ENCODE measurements at places on chromosomes 7 and 10.

DNA sequence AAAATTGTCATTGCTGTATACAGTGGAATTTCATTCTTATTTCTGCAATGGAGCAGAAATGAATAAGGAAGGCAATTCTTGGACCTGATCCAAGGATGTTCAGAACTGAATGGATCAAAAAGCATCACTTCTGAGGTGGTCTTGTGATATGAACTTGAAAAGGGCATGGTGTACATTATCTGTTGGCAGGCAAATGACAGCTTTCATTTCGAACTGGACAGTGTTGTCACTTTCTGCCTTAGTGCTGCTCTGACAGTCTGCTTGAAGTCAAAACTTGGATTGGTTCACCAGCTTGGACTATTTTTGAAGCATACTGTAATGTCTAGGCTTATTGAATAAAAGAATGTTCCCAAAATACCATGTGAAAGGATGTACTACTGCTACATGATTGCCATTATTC lies 52.0 kb downstream of the VCL start:
- DNase-seq, result no peak

DNA sequence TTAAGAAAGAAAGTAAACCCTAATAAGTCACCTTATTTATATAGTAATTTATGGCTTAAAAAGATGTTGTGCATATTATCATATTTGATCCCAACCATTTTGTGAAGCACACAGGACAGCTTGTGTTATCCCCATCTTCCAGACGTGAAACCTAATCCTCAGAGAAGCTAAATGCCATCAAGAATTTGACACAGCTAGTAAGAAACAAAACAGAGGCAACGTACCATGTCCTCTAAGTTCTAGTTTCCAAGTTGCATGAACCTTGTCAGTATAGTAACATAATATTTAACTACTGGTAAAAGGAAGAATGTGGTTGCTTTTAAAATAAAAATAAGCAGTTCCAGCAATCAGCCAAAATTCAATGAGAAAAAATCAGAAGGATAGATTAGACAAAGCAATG lies 41.5 kb downstream of the PTN start:
- no peak for DNase-seq

DNA sequence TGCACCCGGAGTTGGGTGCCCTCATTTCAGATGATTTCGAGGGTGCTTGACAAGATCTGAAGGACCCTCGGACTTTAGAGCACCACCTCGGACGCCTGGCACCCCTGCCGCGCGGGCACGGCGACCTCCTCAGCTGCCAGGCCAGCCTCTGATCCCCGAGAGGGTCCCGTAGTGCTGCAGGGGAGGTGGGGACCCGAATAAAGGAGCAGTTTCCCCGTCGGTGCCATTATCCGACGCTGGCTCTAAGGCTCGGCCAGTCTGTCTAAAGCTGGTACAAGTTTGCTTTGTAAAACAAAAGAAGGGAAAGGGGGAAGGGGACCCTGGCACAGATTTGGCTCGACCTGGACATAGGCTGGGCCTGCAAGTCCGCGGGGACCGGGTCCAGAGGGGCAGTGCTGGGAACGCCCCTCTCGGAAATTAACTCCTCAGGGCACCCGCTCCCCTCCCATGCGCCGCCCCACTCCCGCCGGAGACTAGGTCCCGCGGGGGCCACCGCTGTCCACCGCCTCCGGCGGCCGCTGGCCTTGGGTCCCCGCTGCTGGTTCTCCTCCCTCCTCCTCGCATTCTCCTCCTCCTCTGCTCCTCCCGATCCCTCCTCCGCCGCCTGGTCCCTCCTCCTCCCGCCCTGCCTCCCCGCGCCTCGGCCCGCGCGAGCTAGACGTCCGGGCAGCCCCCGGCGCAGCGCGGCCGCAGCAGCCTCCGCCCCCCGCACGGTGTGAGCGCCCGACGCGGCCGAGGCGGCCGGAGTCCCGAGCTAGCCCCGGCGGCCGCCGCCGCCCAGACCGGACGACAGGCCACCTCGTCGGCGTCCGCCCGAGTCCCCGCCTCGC lies at the start of gene EGFR:
Gene EGFR, plus strand, starts transcription at position 657 of the 830 bp plus-strand sequence. CDS start 261 bp downstream, outside the sequence.
- peak; percentile 80 for DNase-seq

GRCh38 chr7:90677486-90678404 lies 81.6 kb downstream of the CDK14 start:
- no peak for DNase-seq

GRCh38 chr10:132845041-132845551 lies 59.1 kb upstream of the NKX6-2 start:
- no peak for DNase-seq
